H7 (cell line): ENCODE measurements at places on chromosomes 7 and 10.

DNA sequence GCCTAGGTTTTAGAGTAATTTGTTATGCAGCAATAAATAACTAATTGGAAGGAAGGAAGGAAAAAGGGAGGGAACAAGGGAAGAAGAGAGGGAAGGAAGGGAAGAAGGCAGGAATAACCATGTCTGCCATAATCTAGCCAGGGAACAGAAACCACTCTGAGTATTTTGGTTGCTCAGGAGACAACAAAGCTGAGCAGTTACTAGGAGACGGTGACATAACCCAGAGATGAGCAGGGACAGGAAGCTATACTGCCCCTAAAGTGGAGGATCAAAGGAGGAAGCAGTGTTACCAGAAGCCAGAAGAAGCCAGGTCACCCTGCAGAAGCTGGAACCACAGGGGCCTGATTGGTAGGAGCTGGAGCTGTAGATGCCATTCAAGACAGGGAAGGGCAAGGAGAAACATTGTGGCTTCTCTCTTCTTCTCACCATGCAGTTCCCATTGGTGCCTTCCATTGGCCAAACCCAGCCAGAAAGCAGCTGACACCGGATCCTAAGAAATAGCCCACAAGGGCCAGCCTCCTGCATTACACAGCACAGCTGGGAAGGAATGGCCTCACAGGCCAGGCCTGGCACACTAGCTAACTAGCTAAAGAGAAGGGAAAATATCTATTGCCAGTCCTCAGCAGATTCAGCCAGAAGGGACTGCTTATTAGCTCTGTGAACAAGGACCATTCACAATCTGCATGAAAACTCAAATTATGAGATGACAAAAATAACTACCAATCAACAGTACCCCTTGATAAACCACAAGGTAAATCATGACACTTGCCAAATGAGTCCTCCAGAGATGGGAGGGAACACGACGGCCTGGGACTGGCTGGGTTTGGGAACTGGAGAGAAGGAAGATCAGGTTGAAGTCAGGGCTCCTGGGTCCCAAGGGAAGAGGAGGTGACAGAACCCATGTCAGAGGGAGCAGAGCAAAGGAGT lies 184.5 kb upstream of the NFE2L3 start:
- DNase-seq: no peak

- no peak for DNase-seq
Measured at GRCh38 chr10:105770524-105771212, 1129.6 kb downstream of the SORCS3 start.

GRCh38 chr7:102449136-102449535 lies 15.5 kb downstream of the ALKBH4 start:
- DNase-seq: no peak

DNA sequence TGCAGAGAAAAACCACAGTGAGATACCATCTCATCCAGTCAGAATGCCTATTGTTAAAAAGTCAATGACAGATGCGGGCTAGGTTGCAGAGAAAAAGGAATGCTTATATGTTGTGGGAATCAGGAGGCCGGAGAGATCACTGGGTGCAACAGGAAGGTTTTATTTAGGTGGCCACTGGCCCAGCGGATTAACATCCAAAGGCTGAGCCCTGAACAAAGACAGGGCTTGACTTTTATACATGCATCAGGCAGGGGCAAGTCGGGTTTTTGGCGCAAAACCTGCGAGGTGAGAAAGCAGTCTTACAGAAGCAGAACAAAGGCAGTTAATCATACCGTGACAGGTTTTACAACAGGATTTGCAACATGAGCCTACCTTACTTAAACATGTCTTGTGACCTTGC lies 620 bp downstream of the ZNF117 start:
- DNase-seq: no peak

DNA sequence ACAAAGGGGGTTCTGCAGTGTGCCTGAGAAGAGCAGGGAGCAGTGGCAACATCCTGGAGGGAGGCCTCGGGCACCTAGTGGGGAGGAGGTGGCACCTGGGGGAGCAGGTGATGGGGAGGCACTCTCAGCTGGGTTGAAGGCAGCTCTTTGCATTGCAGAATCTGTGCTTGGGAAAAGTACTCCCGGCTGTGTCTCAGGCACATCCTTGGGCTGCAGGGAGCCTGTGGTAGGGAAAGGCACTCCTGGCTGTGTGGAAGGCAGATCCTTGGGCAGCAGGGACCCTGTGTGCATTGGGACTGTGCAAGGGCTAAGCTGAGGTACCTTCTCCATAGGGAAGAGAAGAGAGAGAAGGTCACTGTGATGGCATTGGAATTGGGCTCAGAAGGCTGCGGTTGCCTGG lies 52.8 kb upstream of the ANTXRL start:
- DNase-seq: no peak

DNA sequence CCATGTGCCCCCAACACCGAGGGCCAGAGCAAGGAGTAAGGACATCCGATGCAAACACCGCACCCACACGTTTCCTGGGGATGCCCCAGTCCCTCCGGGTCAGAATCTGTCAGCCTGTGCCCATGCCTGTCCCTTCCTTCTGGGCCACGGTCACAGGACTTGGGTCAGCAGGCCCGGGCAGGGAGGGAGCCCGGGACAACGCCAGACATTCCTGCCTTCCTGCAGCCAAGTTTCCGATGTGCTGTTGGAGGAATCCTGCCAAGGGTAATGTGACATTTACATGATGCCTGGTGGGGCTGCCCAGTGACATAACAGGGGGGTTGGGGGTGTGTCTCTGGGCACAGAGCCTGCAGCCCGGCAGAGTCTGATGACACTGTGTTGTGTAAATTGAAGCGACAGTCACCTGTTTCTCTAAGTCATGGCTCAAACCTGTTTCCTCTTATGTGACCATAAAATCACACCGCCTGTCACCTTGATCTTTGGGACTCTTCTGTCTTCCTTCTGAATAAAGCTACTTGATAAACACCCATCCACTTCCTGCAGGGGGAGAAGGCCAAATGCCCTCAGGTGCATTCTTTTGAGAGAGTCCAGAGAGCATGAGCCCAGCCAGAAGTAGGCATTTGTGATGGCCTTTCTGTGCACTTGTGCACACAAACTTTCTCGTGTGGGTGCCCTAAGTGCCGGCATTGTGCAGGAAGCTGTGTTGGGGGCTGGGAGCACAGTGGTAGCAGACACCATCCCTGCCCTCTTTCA lies 175.3 kb upstream of the RHEB start:
- peak; percentile 46 for DNase-seq

GRCh38 chr7:21579341-21580072 lies 36.7 kb downstream of the DNAH11 start:
- DNase-seq: no peak

DNA sequence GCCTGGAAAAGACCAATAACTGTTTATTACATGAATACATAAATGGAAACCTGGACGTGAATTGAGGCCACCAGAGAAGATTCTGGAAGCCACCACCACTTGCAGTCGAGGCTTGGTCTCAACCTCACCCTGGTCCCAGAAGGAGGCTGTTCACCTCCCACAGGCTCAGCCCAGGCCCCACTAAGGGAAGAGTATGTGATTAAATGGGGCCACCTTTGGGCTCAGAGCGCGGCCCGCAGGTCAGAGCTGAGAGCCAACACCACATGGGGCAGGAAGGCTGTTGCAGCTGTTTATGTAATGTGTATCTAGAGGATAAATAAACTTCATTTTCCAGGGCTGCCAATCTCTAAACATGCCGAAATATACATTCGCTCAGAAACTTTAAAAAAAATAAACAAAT lies 17.6 kb upstream of the FGFR2 start:
- DNase-seq: no peak

DNA sequence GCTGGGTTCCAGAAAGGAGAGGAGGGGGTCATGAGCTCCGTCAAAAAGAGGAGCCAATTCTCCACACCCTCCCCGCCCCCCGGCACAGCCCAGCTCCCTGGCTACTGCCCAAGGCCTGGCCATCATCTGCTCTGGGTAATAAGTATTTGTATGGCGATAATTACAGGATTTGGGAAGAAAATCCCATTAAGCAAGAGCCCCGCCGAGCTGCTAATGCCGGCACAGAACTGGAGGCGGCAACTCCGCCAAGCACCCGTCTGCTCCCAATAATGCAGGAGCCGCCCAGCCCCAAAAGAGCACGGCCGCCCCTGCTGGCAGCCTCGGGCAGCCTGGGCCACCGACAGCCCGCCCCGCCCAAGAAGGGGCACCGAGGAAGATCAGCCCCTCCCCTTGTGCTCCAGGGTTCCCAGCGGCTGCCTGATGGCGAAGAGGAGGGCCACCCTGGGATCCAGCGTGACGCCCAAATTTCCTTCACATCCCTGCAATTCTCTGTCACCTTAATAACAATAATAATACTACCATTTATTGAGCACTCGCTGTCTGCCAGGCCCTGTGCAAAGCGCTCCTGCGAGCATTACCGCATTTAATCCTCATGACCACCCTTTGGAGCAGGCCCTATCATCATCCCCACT lies 5.9 kb downstream of the SLIT1 start:
- peak; percentile 96 for DNase-seq

- no peak for DNase-seq
Measured at GRCh38 chr10:10976652-10977051, 41.0 kb upstream of the CELF2 start.

- no peak for DNase-seq
Measured at GRCh38 chr7:51226916-51227535, 89.6 kb downstream of the COBL start.

GRCh38 chr10:70832852-70833528 lies 17.2 kb downstream of the SGPL1 start:
- DNase-seq: no peak
